ENCODE measurements at places on chromosomes 12 and 14. TPM values are rescaled to one million over a fixed set of nuclear protein-coding genes. Genes with fewer than 3 reads are reported as not detected.

COX8C gene
- total RNA-seq = not detected

TMEM119 gene
- total RNA-seq = 0.16 TPM

EPS8 gene
- 49.0 TPM for total RNA-seq

DPPA3 gene
- not detected for total RNA-seq

MMP17 gene
- 10.1 TPM for total RNA-seq

RHOJ gene
- not detected for total RNA-seq

NTF3 gene
- total RNA-seq = not detected

SLC17A8 gene
- not detected for total RNA-seq
